ENCODE measurements at places on chromosomes 1 and 21.

GRCh38 chr1:101071470-101071891, 45.9 kb upstream of the DPH5 start:
- DNase-seq = no peak

DNA sequence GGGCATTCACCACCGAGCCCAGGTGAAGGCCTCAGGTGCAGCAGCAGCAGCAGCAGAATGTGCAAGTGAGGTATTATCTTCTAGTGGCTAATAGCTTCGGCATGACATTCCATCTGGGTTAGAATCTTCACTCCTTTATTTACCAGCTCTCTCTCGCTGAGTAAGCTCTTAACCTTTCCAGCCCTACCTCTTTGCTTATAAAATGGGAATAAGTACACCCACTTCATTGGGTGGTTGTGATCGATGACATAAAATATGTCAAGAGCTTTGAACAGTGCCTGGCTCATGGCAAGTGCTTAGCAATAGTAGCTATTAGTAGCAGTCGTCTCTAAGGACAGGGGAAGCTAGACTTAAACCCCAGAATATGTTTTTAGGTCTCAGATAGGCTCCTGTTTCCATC, 149.5 kb downstream of the NOS1AP start:
- DNase-seq = no peak

DNA sequence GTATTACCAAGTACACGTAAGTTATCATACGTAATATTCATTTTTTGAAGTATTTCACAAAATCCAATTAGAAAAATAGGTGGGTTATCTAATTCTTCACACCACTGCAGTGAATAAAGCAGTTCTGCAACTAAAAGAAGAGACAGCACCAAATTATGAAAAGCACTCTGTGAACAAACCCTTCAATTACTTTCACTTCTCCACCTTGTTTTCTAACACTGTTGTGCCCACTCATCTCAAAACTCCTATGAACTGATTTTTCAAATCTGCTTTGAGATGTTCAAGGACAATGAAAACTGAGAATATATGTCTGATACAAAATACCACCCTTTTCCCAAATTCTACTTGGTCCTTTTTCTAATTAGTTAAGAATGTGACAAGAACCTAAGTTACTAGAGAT, 39.4 kb downstream of the LTN1 start:
- DNase-seq = no peak

DNA sequence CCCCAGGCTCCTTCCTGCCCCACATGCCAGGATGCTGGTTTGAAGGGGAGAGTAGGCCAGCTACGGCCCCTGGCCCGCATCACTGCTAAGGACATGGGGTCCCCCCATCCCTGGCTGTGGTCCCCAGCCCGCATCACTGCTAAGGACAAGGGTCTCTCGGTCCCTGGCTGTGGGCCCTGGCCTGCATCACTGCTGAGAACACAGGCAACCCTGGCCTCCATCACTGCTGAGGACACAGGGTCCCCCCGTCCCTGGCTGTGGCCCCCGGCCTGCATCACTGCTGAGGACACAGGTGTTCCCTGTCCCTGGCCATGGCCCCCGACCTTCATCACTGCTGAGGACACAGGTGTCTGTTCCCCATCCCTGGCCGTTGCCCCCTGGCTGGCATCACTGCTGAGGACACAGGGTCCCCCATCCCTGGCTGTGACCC, 448 bp upstream of the OBSCN start:
- no peak for DNase-seq

DNA sequence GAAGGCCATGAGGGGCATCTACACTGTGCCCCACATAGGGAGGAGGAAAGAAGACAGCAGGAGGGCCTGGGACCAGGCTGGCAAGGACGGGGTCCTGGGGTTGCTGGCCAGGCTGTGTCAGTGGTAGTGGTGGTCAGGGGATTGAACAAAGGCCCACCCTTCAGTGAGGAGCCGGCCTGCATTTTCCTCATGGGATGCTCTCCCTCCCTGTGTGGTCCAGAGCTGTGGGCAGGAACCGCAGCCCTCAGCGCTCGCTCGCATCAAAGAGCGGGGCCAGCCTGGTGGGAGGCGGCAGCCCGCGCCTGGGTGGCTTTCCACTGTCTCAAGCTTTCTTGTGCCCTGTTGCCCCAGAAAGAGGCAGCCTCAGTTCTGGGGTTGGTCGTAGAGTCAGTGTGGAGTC, 24.8 kb downstream of the LHX4 start:
- no peak for DNase-seq

DNA sequence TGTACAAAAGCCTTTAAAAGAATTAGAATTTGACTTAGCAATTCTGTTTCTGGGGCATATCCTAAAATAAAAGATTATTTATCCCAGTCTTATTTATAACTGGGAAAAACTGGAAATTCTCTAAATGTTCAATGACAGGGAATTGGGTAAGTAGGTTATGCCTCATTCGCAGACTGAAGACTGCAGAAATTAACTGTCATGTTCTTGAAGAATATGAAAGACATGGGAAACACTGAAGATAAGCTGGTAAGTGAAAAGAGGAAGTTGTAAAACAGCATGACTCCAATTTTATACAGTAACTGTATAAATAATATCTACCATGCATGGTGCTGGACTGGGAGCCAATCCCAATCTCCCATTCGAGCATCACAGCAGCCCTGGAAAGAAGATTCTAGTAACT, 50.6 kb upstream of the SLC2A1 start:
- DNase-seq = no peak

DNA sequence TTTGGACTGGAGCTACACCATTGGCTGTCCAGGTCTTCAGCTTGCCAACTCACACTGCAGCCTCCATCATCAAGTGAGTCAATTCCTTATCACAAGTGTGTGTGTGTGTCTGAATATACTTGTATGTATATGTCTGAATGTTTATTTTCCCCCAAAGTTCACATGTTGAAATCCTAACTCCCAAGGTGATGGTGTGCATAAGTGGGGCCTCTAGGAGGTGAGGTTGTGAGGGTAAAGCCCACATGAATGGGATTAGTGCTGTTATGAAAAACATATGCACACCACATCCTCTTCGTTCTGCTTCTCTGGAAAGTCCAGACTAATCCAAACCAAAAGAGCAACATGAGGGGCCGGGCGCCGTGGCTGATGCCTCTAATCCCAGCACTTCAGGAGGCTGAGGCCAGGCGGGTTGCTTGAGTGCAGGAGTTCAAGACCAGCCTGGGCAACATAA, 48.7 kb upstream of the LBR start:
- DNase-seq = no peak

DNA sequence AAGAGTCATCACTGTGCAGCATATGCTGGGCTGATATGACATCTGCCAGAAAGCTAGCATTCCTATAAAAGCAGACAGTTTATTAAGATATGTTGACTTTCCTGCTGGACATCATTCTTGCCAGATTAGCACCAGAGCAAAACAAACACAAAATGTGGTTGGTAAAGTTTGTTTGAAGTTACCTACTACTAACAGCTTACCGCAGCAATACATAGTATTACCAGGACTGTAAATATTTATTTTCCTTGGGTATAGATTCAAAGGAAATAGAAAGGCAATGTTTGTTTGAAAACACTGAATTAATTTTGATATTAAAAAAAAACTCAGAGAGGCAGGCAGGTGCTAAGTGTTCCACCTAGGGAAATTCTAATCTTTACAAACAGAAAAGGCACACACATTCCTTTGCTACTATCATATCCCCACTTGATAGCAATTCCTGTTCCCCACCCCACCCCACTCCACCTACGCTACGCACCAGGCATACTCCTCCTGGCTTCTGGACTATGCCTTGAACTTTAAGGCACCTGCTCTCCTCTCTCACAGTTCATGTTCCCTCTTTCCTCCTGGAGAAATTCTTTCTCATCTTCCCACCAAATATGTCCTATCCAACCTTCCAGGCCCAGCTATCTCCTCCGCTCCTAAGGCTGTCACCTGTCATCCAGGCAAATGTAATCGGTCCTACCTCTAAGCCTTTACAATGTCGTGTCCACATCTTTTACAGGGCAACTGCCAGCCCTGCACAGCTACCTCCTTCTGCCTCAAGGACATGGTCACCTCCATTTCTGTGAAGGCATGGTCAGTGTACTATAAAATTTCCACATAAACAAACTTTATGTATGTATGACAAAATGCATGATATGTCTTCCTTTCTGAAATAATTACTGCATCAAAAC, 34.7 kb downstream of the PTPN14 start:
- no peak for DNase-seq

DNA sequence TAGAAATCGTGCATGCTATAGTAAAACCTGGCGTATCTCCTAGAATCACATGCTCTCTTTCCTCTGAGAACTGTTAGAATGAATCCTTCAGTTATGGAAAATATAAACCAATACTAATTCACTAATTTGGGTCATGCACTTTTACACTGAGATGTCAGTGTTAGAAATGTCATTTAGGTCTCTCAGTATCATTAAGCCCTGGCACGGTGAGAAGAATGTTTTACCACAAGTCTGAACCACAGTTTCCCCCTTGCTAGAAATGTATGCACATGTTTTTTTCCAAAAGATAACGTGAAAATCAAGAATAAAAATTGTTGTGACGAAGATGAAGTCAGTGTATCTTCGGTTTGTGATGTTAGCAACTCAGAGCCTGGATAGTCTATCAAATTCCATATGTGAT, 1062.7 kb upstream of the NCAM2 start:
- DNase-seq = no peak

DNA sequence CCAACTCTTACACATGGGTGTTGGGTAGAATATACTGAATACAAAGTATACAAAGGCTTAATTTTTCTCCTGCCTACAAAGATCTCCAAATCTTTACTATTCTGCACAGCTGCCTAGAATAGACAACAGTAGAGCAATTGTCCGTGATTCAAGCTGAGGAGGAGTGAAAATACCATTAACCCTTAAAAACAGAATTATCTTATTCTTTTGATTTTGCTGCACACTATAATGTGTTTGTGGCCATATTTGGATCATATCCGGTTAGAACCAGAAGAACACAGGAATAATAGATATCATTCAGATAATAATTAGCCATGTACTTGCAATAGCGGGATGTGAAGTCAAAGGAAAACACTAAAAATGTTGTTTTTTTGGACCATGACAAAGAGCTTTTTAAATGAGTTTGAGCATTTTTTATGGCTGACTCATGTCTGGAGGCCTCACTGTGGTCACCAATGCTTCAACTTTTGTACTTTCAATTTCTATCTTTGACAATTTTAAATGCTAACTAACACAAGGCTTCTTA, 197.6 kb upstream of the FOXD3 start:
- DNase-seq = no peak

- DNase-seq = no peak
These were observed 112.7 kb downstream of the USP25 start for GRCh38 chr21:15842565-15842880.

- no peak for DNase-seq
These were observed 18.5 kb downstream of the IBA57 start for GRCh38 chr1:228184152-228184551.

GRCh38 chr1:205971082-205971481, 27.8 kb upstream of the SLC26A9 start:
- DNase-seq = no peak

GRCh38 chr1:24867084-24867870, 62.8 kb downstream of the RUNX3 start:
- DNase-seq = no peak

- no peak for DNase-seq
These were observed 98.6 kb upstream of the LPGAT1 start for GRCh38 chr1:211928993-211929637.

DNA sequence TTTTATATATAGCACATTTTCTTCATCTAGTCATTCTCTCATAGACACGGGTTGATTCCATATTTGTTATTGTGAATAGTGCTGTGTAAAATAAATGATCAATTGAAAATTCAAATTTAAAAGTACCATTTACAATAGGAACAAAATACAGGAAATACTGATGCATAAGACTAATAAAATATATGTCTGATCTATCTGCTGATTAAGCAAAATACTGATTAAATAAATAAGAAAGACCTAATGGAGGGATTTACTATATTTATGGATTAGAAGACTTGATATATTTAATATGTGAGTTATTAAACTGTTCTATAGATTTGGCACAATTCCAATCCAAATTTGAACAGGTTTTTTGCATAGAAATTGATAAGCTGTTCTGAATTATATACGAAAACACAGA, 1044.8 kb upstream of the ADGRL2 start:
- no peak for DNase-seq

GRCh38 chr1:43135857-43136781, 36.0 kb downstream of the EBNA1BP2 start:
- no peak for DNase-seq

DNA sequence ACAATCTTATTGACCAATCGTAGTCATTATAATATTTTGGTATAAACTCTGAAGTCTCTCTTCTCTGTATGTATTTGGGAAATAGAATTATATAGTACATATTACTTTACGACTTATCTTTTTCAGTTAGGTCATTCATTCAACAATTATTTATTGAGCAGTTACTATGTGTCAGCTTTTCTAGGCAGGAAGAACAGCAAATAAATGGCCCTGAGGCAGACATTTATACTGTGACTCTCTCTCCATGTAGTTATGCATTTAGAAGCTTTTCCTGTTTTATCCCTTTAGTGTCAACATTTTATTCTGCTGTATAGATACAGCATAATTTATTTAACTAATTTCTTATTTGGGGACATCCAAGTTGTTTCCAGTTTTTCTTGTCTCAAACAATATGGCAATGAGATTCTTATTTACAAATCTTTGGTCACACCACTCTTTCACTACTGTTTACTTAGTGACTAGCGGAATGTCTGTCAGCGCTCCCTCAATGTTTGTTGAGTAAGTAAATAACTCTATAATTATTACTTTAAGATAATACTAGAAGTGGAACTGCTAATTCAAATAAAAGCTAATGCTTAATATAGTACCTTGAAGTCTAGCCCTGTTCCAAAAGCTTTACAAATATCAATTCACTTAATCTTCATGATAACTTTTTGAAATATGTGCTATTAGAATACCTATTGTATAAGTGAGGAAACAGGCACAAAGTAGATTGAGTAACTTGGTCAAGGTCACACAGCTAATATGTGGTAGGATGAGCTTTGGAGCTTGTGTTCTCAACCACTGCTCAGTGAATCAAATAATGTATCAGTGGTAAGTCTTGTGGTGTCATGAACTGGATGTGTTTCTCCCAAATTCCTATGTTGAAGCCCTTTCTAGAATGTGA, 465.6 kb downstream of the SIPA1L2 start:
- no peak for DNase-seq

DNA sequence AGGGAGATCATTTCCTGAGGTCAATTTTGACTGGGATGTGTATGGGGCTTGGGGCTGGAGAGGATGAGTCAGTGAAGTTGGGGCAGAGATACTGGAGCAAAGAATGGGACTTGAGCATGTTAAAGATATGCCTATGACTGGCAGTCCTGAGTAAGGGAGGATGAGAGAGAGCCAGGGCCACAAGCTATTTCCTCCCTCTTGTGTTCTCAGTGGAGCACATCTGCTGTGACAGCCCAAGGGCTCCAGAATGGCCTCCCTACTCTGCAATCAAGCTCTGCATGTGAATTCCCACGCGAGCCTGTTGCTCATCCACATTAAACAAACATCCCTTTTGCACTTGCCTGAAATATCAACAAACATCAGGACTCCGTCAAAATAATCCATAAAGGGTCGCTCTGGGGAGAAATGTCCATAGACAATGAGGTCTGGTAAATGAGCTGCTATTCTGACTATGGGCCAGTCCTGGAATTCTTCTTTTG, 9.2 kb downstream of the ADCY10 start:
- no peak for DNase-seq

GRCh38 chr1:119347858-119348257, 20.7 kb upstream of the HAO2 start:
- no peak for DNase-seq

- no peak for DNase-seq
These were observed 71.6 kb downstream of the COL24A1 start for GRCh38 chr1:86084998-86085397.

All from stimulated activated CD4-positive, alpha-beta T cell treated with anti-CD3 and anti-CD28 coated beads, Interleukin-4, amount 100 ng/mL, for 24 hours (primary cell).